ENCODE measurements at places on chromosomes 4 and X.

GRCh38 chrX:107730991-107731766 lies 44.4 kb downstream of the TSC22D3 start:
- DNase-seq: no peak

DNA sequence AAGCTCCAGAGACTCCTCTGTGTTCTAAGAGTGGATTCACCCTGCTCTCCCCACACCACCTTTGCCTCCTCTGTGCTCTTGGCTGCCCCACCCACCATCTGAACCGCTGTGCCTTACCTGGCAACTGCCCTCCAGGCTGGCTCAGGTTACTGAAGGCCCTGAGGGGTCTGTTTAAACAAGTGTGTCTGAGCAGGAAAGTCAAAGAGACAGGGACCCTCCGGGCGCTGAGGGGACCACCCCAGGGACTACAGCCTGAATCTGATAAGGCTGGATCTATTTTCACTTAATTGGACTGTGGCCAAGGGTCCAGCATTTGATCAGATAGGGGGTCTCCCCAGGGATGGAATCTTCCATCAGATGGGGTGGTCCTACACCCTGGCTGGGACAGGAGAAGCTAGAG lies 10.4 kb upstream of the MSX1 start:
- DNase-seq: peak; percentile 35

GRCh38 chrX:50168241-50168687 lies 32.5 kb downstream of the AKAP4 start:
- no peak for DNase-seq

GRCh38 chrX:132563976-132564375 lies 75.1 kb upstream of the MBNL3 start:
- no peak for DNase-seq

Measured in NCI-H69 (cell line).